ENCODE measurements at places on chromosomes 7 and 10.

- DNase-seq: no peak
These were observed 31.3 kb downstream of the FAM204A start for GRCh38 chr10:118310822-118311221.

GRCh38 chr10:90313576-90314325, 544.1 kb downstream of the HTR7 start:
- no peak for DNase-seq

DNA sequence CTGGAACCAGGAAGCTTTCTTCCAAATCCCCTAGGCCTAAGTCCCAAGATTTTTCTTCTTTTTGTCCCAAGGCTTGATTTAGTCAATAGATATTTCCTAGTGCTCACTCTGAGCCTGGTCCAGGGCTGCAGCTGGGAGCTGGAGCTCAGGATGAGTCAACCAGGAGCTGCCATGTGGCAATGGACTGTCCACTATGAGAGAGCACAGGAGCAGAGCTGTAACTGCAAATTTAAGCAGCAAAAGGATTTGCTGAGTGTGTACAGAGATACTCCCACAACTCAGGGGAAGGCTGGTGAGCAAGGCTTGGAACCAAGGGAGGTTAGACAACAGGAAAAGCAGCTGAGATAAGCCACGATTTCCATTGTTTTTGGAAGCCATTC, 92.1 kb upstream of the CXCL12 start:
- DNase-seq: no peak

GRCh38 chr10:78196964-78197363, 163.3 kb downstream of the RPS24 start:
- no peak for DNase-seq

- DNase-seq: no peak
These were observed 17.2 kb upstream of the GLI3 start for GRCh38 chr7:42254217-42254616.

DNA sequence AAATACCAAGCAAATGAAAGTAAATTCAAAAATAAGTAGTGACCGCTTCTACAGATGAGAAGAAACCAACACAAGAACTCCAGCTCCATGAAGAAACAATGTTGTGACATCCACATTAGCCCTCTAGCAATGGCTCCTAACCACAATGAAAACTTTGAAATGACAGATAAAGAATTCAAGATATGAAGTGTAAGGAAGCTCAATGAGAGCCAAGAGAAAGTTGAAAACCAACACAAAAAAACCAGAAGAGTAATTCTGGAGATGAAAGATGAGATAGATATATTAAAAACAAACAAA, 68.2 kb upstream of the DDC start:
- no peak for DNase-seq

DNA sequence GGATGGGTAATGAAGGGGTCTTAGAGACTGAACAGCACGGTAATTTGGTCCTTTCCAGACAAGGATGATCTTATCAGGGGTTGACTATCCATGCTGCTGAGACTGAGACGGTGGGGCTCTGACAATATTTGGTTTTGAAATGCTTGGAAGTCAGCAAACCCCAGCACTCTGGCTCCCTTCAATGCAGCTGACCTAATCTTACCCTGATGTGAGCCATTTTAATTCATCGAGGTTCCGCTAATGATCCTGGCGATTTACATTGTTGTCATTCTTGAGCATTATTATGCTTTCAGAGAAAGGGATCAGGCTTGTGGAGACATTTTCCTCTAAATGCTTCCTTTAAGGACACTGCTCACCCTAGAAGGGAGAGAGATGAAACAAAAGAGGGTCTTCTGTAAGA, 114.6 kb upstream of the BMPER start:
- no peak for DNase-seq

DNA sequence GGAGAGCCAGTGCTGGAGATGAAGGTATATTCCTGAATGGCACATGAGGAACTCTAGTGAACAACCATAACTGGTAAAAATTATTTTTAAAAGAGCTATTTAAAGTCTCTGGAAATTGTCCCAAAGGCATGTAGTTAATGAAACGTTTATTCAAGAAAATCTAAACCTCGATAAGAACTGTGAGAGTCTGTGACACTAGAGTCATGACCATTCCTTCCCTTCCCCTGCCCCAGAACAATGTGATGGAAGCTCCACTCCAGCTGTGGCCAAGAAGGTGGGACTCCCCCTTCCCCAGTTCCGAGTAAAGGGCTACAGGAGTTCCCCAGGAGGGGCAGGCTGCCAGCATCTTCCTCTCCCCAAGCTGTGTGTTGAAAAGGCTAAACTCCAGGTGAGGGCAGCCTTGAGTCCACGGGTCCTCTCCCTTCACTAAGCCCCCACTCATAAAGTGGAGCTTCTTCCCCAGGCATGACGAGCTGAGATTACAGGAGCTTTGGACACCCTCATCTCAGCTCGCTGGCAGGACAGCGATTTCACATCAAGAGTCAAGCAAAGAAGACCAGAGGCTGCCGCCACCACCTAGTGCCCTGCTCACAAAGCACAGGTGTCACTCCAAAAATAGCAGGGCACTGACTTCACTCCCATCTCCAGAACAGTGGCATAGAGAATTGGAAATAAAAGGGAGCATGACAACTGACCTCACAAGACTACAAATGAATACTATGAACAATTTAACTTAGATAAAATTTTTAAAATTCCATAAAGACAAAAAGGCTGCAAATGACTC, 68.5 kb downstream of the NHLRC2 start:
- DNase-seq: no peak

- DNase-seq: no peak
These were observed 16.4 kb downstream of the ITPRIP start for GRCh38 chr10:104321725-104322415.

DNA sequence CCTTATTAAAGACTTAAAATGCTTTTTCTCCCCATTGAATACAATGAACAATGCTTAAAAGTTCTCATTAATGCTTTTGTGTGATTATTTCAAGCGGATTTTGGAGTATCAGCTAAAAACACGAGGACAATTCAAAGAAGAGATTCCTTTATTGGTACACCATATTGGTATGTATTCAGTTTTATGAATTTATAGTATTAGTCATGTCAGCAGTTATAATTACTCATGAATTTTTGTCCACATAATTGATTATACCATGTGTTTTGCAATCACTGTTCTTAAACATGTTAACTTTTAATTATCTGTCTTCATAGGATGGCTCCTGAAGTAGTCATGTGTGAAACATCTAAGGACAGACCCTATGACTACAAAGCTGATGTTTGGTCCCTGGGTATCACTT, 31.9 kb downstream of the SLK start:
- DNase-seq: no peak

DNA sequence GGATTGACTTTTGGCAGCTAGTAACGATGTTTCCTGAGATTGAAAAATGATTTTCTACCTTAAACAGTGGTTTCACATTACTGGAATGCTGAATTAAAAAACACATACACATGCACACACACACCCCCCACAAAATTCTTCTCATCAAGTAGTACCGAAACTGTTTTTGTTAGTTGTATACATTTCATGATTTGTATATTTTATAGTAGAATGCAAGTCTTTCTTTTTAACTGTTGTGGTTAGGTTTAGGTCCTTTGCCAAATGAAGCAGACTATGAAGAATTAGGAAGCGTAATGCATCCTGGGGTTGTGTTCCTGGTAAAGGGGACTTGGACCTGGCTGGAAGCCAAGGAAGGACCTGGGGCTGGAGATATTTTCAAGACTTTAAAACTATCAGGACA, 505.8 kb downstream of the SUGCT start:
- no peak for DNase-seq

GRCh38 chr7:121557034-121557892, 161.2 kb upstream of the FAM3C start:
- DNase-seq: no peak

DNA sequence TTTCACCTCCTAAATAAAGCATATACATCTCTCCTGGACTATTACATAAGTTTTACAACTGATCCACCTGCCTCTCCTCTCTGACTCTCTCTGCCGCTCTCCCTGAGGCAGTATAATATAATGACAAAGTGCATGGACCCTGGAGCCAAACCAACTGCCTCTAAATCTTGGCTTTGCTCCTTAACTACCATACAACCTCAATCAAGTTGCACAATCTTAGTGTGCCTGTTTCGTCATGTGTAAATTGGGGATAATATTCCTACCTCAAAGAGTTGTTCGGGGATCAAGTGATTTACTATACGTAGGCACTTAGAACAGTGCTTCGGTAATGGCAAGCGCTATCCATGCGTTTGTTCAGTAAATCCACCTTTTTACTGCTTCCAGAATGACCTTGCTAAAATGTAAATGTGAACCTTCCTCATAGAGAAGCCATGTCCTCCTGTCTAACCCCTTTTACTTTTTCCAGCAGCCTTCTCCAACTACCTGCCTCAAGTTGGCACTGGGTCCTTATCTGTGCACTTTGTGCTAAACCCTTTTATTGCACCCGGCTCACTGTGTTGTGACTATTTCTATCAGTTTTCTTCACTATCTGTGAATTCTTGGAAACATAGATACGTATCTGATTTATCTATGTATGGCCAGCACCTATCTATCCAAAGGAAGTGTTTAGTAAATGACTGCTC, 30.6 kb upstream of the DLD start:
- DNase-seq: no peak

DNA sequence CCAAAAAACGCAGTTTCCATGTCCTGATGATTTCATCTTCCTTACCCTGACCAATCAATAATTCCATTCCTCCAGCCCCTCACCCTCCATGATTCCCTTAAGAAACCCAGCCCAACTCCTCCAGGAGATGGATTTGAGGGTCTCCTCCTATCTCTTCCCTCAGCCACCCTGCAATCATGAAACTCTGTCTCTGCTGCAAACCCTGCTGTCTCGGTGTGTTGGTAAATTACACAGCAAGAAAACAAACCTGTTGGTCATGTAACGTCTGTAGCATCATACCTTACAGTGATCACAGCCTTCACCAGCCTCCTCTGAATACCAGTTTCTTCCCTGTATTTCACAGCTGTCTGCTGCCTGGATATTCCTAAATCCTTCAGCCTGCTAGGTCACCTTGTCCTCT, 300.7 kb upstream of the NEBL start:
- no peak for DNase-seq

DNA sequence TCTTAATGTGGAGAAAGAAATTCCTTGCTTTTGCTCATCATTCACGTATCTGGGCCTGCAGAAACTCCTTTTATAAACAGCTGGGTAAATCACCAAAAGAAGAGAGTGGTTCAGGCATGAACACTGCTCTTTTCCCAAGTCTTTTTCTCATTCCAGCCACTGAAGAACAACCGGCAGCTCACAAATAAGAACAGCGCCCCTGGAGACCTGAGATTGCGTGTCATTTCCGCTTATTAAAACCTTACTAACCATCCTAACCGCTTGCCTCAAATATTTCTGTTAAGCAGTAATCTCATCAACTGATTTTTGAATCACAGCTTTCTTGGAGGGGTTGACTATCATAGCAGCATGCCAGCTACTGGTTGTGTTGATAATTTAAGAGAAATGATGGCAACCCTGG, 213.0 kb upstream of the PLXNA4 start:
- DNase-seq: no peak

GRCh38 chr7:67343114-67343513, 346.5 kb downstream of the TYW1 start:
- DNase-seq: no peak

GRCh38 chr7:43824963-43825362, 44.4 kb downstream of the MRPS24 start:
- no peak for DNase-seq

- no peak for DNase-seq
These were observed 85.5 kb downstream of the SEMA3D start for GRCh38 chr7:85101347-85101746.

DNA sequence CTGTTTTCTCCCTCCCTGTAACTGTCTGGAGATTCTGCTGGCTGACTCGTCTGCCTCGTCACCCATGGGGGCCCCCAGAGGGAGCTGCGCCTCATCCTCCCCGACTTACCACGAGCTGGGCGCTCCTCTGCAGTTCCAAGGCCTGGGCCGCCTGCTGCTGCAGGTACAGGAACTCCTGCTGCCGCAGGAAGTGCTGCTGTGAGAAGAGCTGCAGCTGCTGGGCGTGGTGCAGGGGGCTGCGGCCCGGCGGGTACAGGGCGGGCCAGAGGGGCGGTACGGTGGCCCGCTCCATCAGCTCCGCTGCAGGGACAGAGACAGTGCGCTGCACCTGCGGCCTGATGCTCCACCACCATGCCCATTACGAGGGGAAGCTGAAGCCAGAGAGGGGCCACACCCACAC, 47.7 kb downstream of the TNRC18 start:
- DNase-seq: no peak

- no peak for DNase-seq
These were observed 141.2 kb downstream of the ADAM22 start for GRCh38 chr7:88075216-88075615.

GRCh38 chr10:71462062-71462935, 65.6 kb downstream of the CDH23 start:
- DNase-seq: no peak

- DNase-seq: no peak
These were observed 313.1 kb upstream of the RNF32 start for GRCh38 chr7:156327474-156327873.

DNA sequence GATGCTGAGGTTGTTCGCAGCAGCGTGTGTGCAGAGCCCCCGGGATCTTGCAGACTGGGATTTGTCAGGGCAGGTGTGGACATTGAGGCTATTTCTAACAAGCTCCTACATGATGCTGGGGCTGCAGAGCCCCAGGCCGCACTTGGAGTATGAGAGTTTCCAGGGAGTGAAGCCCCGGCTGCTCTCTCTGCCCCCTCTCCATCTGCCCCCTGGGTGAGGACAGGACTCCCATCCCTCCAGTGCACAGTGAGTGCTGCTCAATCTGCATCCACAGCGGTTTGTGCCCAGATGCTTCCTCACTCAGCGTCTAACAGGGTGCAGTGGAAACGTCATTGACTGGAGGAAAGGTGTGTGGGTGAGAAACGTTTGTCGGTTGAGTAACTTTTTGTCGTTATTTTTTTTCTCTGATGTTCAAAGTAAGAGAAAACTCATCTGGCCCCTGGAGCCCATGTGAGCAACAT, 25.3 kb downstream of the IL2RA start:
- DNase-seq: no peak

GRCh38 chr7:143884969-143885559, 16.9 kb downstream of the TCAF1 start:
- no peak for DNase-seq

- no peak for DNase-seq
These were observed 196.3 kb upstream of the FOXP2 start for GRCh38 chr7:114218283-114218682.

GRCh38 chr10:6347391-6347951, 144.7 kb downstream of the PFKFB3 start:
- DNase-seq: no peak

Measured in cortex of kidney (tissue), 1 donor.